ENCODE measurements at places on chromosomes 12 and 14. TPM values are rescaled to one million over a fixed set of nuclear protein-coding genes. Genes with fewer than 3 reads are reported as not detected.

COX8C gene
- total RNA-seq, result 0.94 TPM

ASCL1 gene
- total RNA-seq, result not detected

PITPNM2 gene
- total RNA-seq, result 17.0 TPM

KLRF1 gene
- total RNA-seq, result 0.30 TPM

NPAS3 gene
- 1.7 TPM for total RNA-seq

SLC22A17 gene
- 10.3 TPM for total RNA-seq

ACSS3 gene
- total RNA-seq, result 25.8 TPM

DNA sequence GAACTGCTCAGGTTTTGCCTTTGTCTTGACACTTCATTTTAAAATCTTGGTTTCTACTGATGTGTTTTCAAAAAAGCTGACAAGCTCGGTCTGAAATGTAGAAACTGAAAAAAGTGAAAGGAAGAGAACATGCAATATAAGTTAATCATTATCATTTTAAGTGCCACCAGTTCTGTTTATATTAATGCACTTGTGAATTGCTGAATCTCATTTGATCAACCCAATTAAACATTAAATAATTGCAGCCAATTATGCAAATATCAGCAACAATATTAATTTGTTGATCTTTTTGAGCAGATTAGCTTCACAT is 133.8 kb downstream of the BCAT1 start:
- no peak for DNase-seq

DNA sequence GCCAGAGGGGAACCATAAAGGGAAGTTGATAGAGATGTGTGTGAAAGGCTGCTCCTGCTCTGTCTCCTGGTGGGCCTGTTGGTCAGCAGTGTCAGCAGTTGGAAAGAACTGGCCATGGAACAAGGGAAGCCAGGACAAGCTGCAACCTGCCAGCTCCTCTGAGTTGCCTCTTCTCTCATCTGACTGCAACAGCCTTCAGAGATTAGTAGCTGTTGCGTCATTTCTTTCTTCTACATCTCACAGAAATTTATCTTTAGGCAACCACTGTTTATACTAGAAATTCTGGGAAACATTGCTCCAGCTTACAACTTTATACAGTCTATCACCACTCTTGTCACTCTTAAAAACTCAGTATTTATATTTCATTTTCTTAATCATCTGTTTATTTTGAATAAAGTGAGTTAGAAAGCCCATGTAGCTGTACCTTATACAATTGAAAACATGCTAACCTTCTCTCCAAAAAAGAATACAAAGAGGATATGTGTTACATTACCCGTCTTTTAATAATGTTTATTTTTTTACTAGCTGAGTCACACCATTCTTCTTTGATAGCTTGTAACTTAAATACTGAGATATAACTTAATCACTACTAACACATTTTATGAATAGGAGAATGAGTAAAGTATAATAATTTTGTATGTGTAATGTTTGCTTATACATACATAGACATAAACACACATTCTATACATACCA is 224.2 kb downstream of the LRFN5 start:
- peak; percentile 39 for DNase-seq

- no peak for DNase-seq
These were observed 6.9 kb upstream of the NTS start for GRCh38 chr12:85866986-85867776.

- DNase-seq, result no peak
These were observed 100.6 kb downstream of the DIO2 start for GRCh38 chr14:80110721-80111120.

- no peak for DNase-seq
These were observed 68.6 kb downstream of the HMGA2 start for GRCh38 chr12:65892841-65893251.

DNA sequence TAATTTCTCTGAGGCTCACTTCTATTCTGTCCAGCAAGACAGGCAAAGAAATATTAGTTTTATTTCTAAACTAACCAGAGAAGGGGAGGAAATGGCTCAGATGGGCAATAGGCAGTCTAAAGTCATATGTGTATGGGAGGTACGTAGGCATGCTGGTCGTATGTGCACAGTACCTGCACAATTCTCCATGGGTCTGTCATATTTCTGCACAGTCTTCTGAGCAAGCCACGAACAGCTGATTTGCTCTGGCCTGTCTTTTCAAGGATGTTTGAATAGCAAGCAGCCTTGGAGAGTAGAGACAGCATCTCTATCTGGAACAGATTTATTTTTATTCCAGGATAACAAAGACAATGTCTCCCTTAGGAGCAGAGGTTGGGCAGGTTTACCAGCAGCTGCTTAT is 92.1 kb downstream of the SLC25A47 start:
- no peak for DNase-seq

GRCh38 chr12:132019891-132020290 is 70.1 kb downstream of the EP400 start:
- DNase-seq, result no peak

DNA sequence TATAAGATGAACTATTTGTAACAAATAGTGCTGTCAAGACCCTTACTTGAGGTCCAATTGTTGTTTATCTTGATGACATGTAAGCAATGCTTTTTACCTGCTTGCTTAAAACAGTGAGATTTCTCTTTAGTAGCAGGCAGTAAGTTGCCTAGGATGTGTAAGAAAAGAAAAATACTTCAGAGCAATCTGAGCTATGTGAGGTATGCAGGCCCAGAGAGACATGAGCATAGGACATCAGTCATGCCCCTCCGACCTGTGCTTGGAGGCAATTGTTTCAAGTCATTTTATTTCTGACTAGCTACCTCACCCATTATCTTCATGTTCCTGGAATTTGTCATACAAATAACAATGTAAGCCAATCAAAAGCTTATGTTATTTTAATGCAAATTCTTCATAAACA is 930.6 kb upstream of the FBXO33 start:
- DNase-seq, result no peak

- DNase-seq, result no peak
These were observed 105.3 kb downstream of the SLC6A15 start for GRCh38 chr12:84807249-84807648.

DNA sequence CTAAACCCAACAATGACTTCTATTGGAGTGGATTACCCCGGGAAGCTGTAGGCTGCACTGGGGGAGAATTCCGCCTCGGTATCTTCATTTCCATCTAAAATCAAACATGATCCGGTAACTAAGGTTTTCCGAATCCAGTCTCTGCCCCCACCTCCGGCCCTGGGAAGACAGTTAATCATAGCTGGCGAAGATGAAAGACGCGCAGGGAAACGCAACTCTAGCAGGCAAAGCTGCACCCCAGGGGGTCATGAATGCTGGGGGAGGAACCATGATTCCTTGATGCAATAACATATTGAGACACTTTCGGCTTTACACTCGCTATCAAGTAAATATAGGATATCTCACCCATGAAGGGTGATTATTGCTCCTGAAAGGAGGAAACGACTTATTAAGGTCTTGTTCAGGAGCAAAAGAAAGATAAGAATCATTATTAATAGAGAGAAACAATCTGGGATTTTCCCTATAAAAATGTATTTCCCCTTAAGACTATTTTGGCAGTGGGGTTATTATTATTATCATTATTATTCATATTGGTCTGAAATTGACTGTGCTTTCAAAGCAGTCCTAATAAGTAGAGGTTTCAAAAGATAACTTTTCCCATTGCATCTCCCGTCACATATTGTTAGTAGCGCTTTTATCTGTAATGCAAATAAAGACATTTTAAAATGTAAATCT is 614.9 kb downstream of the VRK1 start:
- no peak for DNase-seq

DNA sequence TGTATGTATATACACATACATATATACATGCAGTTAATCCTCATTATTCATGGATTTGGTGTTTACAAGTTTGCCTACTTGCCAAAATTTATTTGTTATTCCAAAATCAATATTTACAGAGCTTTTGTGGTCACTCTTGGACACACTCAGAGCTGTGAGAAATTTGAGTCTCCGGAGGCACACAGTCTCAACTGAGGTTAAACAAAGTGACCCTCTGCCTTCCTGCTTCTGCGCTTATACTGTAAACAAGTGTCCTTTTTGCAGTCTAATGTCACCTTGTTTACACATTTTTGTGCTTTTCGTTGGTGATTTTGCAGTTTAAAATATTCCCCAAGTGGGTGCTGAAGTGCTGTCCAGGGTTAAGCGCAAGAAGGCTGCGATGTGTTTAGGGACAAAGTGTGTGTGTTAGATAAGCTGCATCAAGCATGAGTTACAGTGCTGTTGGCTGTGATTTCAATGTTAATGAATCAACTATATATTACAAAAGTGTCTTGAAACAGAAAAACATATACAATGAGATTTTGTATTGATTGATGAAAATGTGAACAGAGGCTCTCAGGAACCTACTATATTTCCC is 13.1 kb upstream of the LTA4H start:
- DNase-seq, result no peak

DNA sequence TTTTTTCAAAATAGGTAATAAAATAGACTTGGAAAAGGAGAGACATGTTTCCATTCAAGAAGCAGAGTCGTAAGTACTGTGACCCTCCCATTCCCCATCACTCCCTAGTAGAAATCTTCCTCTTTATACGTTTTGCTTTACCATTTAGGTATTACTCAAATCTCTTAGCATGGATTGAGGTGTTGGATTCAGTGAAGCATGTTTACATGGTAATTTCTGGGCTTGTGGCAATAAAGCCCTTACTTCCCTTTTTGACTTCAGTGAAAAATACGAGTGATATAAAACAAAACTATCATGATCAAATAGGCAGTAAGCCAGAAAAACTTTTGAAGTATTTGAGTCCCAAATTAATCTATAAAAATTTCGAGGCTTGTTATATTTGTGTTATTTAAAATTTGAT is 27.4 kb downstream of the RAB21 start:
- DNase-seq, result no peak

- no peak for DNase-seq
These were observed 30.3 kb upstream of the KCNC2 start for GRCh38 chr12:75239987-75240386.

- DNase-seq, result no peak
These were observed 140.6 kb upstream of the PLEKHG7 start for GRCh38 chr12:92562063-92562734.

- DNase-seq, result no peak
These were observed 69.8 kb downstream of the ANO6 start for GRCh38 chr12:45285717-45286116.

All from Right ventricle myocardium superior (tissue), 1 donor.